CD8-positive, alpha-beta memory T cell (primary cell): ENCODE measurements at places on chromosomes 16 and 17. TPM values are rescaled to one million over a fixed set of nuclear protein-coding genes. Genes with fewer than 3 reads are reported as not detected.
A peak's percentile ranks its signal among the peaks of the same experiment; 100 is the strongest.

GRCh38 chr17:64002658-64003525 is 4.7 kb downstream of the PRR29 start:
- no peak for DNase-seq

The ARHGAP27 gene
- 43.8 TPM for total RNA-seq

- no peak for DNase-seq
These were observed 97.1 kb upstream of the MYOCD start for GRCh38 chr17:12568358-12569251.

The TPSG1 gene
- total RNA-seq: not detected

DNA sequence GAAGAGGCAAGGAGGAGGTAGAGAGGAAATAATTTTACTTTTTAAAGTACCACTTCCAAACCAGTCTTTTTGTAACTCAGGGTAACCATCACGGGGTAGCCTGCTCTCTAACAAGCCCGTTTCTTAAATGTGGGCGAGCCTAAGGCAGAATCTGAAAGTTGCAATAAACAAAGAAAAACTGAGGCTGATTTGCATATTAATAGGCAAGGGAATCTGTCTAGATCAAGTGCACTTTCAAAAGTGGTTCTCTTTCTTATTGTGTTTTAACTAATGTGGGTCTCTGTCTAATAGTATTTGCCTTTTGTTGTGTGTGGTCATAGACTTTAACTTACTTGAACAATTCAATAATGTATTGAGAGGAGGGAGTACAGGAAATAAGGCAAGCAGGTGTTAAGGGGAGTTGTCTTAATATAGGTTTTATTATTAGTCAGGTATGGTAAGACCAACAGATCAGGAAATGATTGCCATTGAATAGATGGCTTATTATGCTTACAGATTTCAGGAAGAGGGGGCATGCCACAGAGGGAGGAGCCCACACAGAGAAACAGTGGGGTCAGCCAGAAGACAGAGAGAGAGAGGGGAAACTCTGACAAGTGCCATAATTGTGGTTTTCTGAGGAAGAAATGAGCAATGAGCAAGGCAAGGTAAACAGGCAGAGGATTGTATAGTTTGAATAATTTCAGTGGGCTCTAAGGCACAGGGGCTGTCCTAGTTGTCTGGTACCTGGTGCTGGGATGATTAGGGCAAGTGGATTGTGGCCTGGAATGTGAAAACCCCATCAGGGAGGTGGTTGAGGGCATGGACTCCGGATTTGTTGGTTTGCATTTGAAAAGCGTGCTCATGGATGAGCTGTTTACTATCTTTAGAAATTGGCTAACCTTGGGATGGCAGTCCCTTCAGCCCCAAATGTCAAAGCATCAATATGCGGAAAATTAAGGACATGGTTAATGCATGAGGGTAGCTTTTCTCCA is 237.2 kb downstream of the TOX3 start:
- DNase-seq: no peak

The CLEC18B gene
- total RNA-seq: not detected

The MTMR4 gene
- 90.2 TPM for total RNA-seq

- DNase-seq: no peak
These were observed 4.1 kb downstream of the CCL2 start for GRCh38 chr17:34259146-34259545.

GRCh38 chr17:309361-309888 is 43.2 kb downstream of the RPH3AL start:
- no peak for DNase-seq

DNA sequence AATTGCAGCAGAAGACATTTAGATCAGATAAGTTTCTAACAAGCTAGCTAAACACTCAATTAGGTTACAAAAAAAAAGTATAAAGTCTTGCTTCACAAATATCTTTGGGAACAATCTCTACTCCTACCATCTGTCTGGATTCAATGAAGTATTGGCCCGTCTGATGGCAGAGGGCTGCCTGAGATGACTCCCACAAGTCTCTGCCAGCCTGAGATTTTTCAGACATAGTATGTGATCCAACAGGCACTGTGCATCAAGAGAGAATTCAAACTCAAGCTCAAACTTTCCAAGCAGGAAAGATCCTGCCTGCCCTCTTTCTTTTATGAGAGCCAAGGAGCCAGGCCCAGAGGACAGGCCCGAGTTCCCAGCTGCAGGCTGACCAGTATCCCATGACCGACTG is 22.6 kb downstream of the SLC39A11 start:
- DNase-seq: no peak

GRCh38 chr17:39165178-39165840 is 652 bp downstream of the ARL5C start:
- no peak for DNase-seq

DNA sequence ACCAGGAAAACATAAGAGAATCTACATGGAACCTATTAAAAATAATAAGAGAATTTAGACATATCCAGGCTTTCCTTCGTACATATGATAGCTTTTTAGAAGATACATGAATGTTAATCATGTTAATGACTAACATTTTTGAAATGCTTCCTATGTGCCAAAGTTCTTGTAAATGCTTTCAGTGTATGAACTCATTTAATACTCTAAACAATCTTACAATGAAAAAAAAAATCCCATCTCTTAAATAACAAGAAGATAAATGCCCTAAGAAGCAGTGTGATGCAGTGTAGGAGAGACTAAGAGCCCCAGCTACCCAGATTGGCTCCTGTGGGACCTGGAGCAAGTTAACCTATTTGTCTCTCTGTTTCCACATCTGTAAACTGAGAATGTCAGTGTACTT is 220.4 kb upstream of the MYOCD start:
- no peak for DNase-seq

- DNase-seq: no peak
These were observed 2.6 kb upstream of the CPHXL2 start for GRCh38 chr16:75679366-75679765.

GRCh38 chr16:85303354-85303883 is 191.1 kb upstream of the CIBAR2 start:
- DNase-seq: peak; percentile 75

The RAD51C gene
- 88.9 TPM for total RNA-seq

- DNase-seq: no peak
These were observed 22.6 kb upstream of the UBE2G1 start for GRCh38 chr17:4389079-4389478.

GRCh38 chr17:14581186-14581830 is 280.4 kb downstream of the HS3ST3B1 start:
- no peak for DNase-seq

DNA sequence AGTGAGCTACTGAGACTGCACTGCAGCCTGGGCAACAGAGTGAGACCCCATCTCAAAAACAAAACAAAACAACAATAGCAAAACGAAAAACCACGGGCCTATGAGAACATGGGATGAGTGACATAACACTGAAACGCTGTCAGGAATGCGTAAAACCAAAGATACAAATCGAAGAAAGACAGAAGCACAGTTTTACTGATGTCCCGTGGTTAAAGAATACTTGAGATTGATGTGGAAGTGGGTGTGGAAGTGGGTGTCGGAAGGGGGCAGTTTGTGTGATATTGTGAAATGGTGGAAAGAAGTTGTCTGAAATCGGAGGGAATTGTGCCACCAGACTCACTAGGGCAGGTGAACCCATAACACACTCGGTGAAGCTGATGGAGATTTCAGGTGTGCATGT is 9.5 kb downstream of the ST6GALNAC2 start:
- no peak for DNase-seq

- DNase-seq: no peak
These were observed 915 bp downstream of the AHSP start for GRCh38 chr16:31528523-31529107.

GRCh38 chr17:42403150-42403549 is 14.9 kb upstream of the STAT3 start:
- DNase-seq: peak; percentile 39

The LRRC75A gene
- total RNA-seq: 2.2 TPM

- no peak for DNase-seq
These were observed 8.5 kb downstream of the NR1D1 start for GRCh38 chr17:40091691-40092397.

GRCh38 chr16:71425746-71426068 is 16.1 kb downstream of the TLE7 start:
- no peak for DNase-seq

- no peak for DNase-seq
These were observed 73.4 kb upstream of the GNG13 start for GRCh38 chr16:873889-874288.

The GRN gene
- 50.3 TPM for total RNA-seq

The KRT12 gene
- not detected for total RNA-seq

The ATP2A3 gene
- 108 TPM for total RNA-seq

DNA sequence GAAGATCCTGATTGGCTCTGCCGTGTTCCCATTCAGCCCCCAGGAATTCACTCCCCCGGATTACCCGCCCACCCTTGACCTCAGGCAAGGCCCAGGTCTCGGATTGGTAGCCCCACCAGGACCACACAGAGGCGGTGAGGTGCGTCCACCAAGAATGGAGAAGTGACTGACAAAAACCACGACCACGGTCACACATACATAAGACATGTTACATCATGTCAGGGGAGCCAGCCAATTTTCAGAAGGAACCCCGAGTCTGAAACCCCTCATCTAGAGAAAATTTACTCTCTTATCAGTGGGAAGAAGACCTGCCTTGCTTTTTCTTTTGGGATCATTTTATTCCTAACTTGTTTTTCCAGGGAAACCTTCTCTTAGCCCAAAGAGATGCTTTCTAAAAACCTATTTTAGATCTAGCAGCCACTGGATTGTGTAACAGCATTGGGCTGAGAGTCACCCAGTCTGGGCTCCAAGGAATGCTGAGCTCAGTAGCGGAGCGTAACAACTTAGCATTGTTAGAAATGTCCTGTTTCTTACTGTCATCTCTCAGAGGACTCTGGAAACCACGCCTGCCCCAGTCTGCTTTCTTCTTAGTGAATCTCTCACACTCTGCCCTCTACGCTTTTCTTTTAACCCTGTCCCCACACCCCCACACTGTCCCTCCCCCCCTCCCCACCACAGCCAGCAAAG is 164.1 kb downstream of the CMIP start:
- no peak for DNase-seq

GRCh38 chr17:21218101-21218500 is 4.1 kb upstream of the TMEM11 start:
- DNase-seq: no peak

The CES1 gene
- not detected for total RNA-seq

- no peak for DNase-seq
These were observed 134.5 kb downstream of the MRTFB start for GRCh38 chr16:14205666-14206065.

The LIG3 gene
- total RNA-seq: 50.9 TPM
